ENCODE measurements at places on chromosomes 6 and 20.

GRCh38 chr20:1267809-1268374 lies 1.8 kb downstream of the SNPH start:
- no peaks in the 10 kb centered on the region for H3K36me3 ChIP-seq
- H3K4me1 ChIP-seq: peaks cover 12% of the 10 kb centered on the region
- H3K4me3 ChIP-seq: no peak overlapping the region
- DNase-seq: no peak
- H3K27ac ChIP-seq: no peak overlapping the region

GRCh38 chr6:144217264-144217663 lies 66.9 kb downstream of the STX11 start:
- H3K4me3 ChIP-seq: no peak overlapping the region
- no peak for DNase-seq
- no peaks in the 10 kb centered on the region for H3K27me3 ChIP-seq
- peak overlapping the region; percentile 86 for H3K27ac ChIP-seq
- peaks cover 31% of the 10 kb centered on the region for H3K4me1 ChIP-seq

DNA sequence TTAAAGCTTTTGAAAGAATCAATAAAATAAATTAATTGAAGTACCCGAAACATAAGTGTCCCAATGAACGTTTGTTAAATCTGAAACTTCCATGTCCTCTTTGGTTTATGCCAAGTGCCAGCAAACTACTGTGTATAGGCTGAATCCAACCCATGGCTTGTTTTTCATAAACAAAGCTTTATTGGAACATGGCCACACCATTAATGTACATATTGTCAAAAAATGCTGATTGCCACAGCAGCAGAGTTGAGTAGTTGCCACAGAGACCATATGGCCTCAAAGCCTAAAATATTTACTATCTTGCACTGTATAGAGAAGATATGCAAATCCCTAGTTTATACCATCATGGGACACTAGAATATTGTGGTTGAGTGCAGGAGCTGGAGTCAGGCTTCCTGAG lies 406.1 kb downstream of the MAFB start:
- no peaks in the 10 kb centered on the region for H3K4me1 ChIP-seq
- H3K27ac ChIP-seq: no peak overlapping the region
- no peak for DNase-seq
- H3K36me3 ChIP-seq: no peaks in the 10 kb centered on the region
- H3K4me3 ChIP-seq: no peak overlapping the region

- H3K4me1 ChIP-seq: peaks cover 10% of the 10 kb centered on the region
- no peaks in the 10 kb centered on the region for H3K36me3 ChIP-seq
- no peaks in the 10 kb centered on the region for H3K27me3 ChIP-seq
These were observed 308.9 kb downstream of the HDGFL1 start for GRCh38 chr6:22878324-22878701.

DNA sequence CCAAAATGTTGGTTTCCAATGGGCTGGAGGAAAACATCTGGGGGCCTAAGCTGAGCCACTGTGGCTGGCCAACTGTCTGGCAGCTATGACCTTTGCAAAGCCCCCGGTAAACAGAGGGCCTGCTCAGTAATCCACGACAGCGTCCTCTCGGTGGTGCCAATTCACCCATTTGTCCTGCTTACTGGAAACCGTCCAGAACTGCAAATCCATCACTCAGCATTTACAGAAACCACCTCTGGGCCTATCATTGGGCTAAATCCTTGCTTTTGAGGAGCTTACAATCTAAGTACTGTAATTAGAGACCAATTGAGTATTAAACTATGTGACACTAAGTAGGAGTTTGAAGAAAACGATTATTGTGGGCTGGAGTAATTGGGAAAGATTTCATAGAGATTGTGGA lies 31.0 kb downstream of the ADAT2 start:
- H3K4me1 ChIP-seq: no peaks in the 10 kb centered on the region
- peaks cover 4% of the 10 kb centered on the region for H3K36me3 ChIP-seq
- H3K27ac ChIP-seq: no peak overlapping the region
- no peak for DNase-seq
- no peaks in the 10 kb centered on the region for H3K27me3 ChIP-seq
- no peak overlapping the region for H3K4me3 ChIP-seq

DNA sequence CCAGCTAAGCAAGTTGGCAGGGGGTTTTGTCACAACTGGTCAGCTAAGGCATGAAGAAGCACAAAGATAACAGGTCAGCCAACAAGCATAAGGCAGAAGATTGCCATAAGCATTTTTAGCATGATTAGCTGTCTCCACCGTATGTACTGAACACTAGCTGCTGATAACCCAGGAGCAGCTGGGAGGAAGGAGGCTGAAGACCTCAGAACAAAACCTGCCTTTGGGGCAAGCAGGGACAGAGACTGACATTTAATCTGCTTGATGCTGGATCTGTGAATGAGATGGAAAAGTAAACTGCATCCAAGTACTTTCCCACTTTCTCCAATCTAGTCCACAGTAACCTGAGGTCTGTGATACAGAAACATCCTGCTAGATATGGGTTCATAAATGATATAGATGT lies 353.0 kb upstream of the MAP3K7 start:
- H3K27ac ChIP-seq: no peak overlapping the region
- no peaks in the 10 kb centered on the region for H3K27me3 ChIP-seq
- DNase-seq: no peak
- no peaks in the 10 kb centered on the region for H3K4me1 ChIP-seq

GRCh38 chr6:63565727-63566596 lies 6.3 kb upstream of the LOC128125822 start:
- H3K36me3 ChIP-seq: no peaks in the 10 kb centered on the region
- no peaks in the 10 kb centered on the region for H3K4me1 ChIP-seq
- H3K27me3 ChIP-seq: no peaks in the 10 kb centered on the region
- H3K4me3 ChIP-seq: no peak overlapping the region
- H3K27ac ChIP-seq: no peak overlapping the region

- DNase-seq: no peak
- no peak overlapping the region for H3K4me3 ChIP-seq
- H3K27me3 ChIP-seq: no peaks in the 10 kb centered on the region
- no peaks in the 10 kb centered on the region for H3K4me1 ChIP-seq
- no peaks in the 10 kb centered on the region for H3K36me3 ChIP-seq
These were observed 205.4 kb downstream of the SOD2 start for GRCh38 chr6:159487636-159488035.

GRCh38 chr20:11850901-11851300 lies 66.8 kb upstream of the BTBD3 start:
- no peaks in the 10 kb centered on the region for H3K27me3 ChIP-seq
- no peak for DNase-seq
- H3K27ac ChIP-seq: no peak overlapping the region

- DNase-seq: no peak
- no peak overlapping the region for H3K4me3 ChIP-seq
- peaks cover 8% of the 10 kb centered on the region for H3K4me1 ChIP-seq
- H3K27ac ChIP-seq: no peak overlapping the region
- no peaks in the 10 kb centered on the region for H3K27me3 ChIP-seq
These were observed 53.7 kb downstream of the UST start for GRCh38 chr6:148800536-148800935.

- peaks cover 6% of the 10 kb centered on the region for H3K36me3 ChIP-seq
- DNase-seq: no peak
- no peaks in the 10 kb centered on the region for H3K27me3 ChIP-seq
These were observed 4.9 kb downstream of the FOXC1 start for GRCh38 chr6:1614448-1615150.

- H3K36me3 ChIP-seq: no peaks in the 10 kb centered on the region
- no peak overlapping the region for H3K4me3 ChIP-seq
- H3K4me1 ChIP-seq: no peaks in the 10 kb centered on the region
- no peak for DNase-seq
These were observed 121.4 kb upstream of the RREB1 start for GRCh38 chr6:6986344-6986743.

DNA sequence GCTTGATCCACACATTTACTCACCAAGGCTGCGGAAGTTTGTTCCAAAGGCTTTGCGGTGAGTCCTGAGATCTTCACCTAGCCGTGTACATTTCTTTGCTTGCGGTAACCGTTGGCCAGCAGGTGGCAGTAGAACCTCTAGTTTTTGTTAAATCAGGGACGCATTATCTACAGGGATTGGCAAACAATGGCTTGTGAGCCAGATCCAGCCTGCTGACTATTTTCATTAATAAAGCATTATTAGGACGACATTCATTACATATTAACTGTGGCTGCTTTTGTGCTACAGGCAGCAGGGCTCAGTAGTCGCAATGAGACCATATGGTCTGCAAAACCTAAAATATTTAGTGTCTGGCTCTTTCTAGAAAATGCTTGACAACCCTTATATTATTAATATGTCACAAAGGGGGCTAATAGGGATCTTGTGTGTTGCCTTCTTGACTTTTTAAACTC lies 174.1 kb downstream of the DOK5 start:
- H3K27ac ChIP-seq: no peak overlapping the region
- H3K27me3 ChIP-seq: no peaks in the 10 kb centered on the region
- H3K36me3 ChIP-seq: no peaks in the 10 kb centered on the region
- H3K4me3 ChIP-seq: no peak overlapping the region
- no peaks in the 10 kb centered on the region for H3K4me1 ChIP-seq

GRCh38 chr6:152096863-152097496 lies 289.5 kb downstream of the ESR1 start:
- no peaks in the 10 kb centered on the region for H3K36me3 ChIP-seq
- no peaks in the 10 kb centered on the region for H3K4me1 ChIP-seq
- no peak overlapping the region for H3K27ac ChIP-seq
- no peak overlapping the region for H3K4me3 ChIP-seq
- H3K27me3 ChIP-seq: no peaks in the 10 kb centered on the region
- no peak for DNase-seq

DNA sequence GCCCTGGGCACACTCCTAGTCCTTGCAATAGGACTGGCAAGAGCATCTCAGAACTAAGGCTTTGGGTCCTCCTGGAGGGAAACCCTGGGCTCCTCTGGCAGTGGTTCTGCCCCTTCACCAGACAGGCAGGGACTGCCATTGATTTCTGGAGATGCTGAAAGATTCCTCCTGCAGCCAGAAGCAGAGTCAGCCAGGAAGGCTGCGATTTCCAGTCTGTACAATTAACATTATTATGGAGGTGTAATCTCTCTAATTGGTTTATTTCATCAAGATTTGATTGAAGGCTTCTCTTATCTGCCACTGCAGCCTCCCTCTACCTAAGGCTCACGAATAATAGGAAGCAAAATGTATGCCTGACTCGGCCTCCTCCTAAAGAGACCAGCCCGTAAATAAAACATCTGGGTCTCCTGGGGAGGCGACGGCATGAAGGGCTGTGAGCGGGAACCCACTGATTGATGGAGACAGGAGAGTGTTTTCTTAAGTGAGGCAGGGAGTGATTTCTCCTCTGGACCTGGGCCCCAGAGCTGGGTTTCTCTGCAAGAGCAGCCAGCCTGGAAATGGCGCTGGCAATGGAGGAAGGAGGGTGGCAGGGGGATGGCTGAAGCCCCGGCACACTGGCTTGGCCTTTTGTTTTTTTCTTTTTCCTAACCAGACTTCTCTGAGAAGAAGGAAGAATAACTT lies 689.6 kb downstream of the DHX35 start:
- H3K27ac ChIP-seq: no peak overlapping the region
- H3K27me3 ChIP-seq: no peaks in the 10 kb centered on the region
- no peak overlapping the region for H3K4me3 ChIP-seq
- H3K36me3 ChIP-seq: no peaks in the 10 kb centered on the region
- DNase-seq: no peak

DNA sequence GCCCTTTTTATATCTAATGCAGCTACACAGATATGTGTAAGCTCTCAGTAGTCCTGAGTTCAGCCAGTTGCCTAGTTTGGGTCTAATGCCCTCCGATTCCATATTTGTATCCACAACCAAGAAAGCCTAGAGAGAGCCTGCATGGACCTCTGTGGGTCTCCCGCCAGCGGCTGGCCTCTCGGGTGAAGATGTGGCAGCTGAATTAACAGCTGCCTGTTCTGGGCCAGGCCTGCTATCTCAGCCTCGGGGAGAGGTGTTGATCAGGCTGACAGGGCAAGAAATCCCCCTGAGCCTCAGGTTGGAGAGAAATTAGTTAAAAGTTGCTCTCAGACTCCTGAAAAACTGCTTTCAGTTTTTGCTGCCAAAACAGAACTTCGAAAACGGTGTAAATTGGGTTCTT lies 19.8 kb downstream of the PTK7 start:
- H3K36me3 ChIP-seq: no peaks in the 10 kb centered on the region
- H3K4me1 ChIP-seq: peaks cover 10% of the 10 kb centered on the region
- H3K27me3 ChIP-seq: no peaks in the 10 kb centered on the region
- H3K27ac ChIP-seq: no peak overlapping the region
- DNase-seq: no peak

DNA sequence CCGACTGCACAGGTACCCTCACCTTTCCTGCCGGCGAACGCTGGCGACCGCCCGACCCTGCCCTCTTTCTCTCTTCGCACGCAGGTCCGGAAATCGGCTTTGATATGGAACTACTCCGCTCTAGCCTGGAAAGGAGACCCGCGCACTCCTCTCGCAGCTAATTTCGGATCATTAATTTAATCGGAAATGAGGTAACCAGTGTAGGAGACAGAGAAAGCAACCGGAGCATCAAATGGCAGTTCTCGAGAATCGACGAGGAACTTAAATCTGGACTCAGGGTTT lies 949 bp upstream of the ATXN1 start:
- H3K27ac ChIP-seq: peak overlapping the region; percentile 96
- DNase-seq: no peak
- peaks cover 14% of the 10 kb centered on the region for H3K4me1 ChIP-seq
- H3K36me3 ChIP-seq: no peaks in the 10 kb centered on the region

GRCh38 chr6:98056955-98057354 lies 773.9 kb upstream of the MMS22L start:
- H3K4me1 ChIP-seq: no peaks in the 10 kb centered on the region
- no peaks in the 10 kb centered on the region for H3K36me3 ChIP-seq
- no peak overlapping the region for H3K4me3 ChIP-seq
- H3K27ac ChIP-seq: no peak overlapping the region

DNA sequence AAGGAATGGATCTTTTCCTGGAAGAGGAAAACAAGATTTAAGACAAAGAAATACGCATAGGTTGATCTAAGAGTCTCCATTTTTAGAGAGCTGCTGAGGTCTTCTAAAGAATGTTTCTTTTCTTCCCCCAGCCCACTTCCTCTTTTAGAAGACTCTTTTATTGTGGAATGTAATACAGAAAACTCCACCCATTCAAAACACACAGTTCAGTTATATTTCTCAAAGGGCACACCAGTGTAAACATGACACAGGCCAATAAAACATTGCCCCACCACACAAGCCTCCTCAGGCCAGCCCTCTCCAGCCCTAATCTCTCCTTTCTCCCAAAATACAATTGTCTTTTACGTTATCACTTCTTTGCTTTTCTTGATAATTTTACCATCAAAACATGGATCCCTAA lies 42.8 kb downstream of the SLC35B3 start:
- H3K4me3 ChIP-seq: no peak overlapping the region
- no peaks in the 10 kb centered on the region for H3K4me1 ChIP-seq
- H3K27me3 ChIP-seq: no peaks in the 10 kb centered on the region
- no peak for DNase-seq

- no peak overlapping the region for H3K4me3 ChIP-seq
- H3K36me3 ChIP-seq: peaks cover 5% of the 10 kb centered on the region
- no peaks in the 10 kb centered on the region for H3K27me3 ChIP-seq
- no peak for DNase-seq
These were observed 2.8 kb downstream of the MDC1 start for GRCh38 chr6:30714263-30714662.

DNA sequence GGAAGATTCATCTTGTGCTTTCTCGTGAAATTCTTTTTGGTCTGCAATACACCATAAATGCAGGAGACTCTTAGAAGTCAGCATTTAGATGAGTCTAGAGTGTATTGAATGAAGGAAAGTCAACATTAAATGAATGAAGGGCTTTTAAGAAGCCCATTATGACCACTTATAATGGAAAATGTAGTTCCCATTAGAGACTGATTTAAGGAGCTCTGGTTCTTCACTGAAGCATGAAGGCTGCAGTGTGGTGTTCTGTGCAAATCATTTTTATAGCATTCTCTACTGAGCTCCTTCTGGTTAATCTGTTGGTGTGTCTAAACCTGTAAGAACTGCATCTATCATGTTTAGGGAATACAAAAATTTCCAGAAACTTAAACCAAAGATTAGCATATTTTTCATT lies 19.7 kb downstream of the NCOA7 start:
- H3K27me3 ChIP-seq: no peaks in the 10 kb centered on the region
- H3K36me3 ChIP-seq: no peaks in the 10 kb centered on the region
- no peak for DNase-seq
- no peak overlapping the region for H3K27ac ChIP-seq
- H3K4me3 ChIP-seq: no peak overlapping the region
- H3K4me1 ChIP-seq: peaks cover 22% of the 10 kb centered on the region

Data from tibial nerve (tissue), 4 donors.